Glutamatergic neuron (in vitro differentiated cells): ENCODE measurements at places on chromosomes 12 and 14. TPM values are rescaled to one million over a fixed set of nuclear protein-coding genes. Genes with fewer than 3 reads are reported as not detected.

GRCh38 chr12:123519141-123520001 is 14.1 kb downstream of the RILPL1 start:
- H3K27me3 ChIP-seq: peaks cover 1% of the 10 kb centered on the region
- no peaks in the 10 kb centered on the region for H3K4me1 ChIP-seq
- no peak overlapping the region for H3K27ac ChIP-seq
- H3K4me3 ChIP-seq: no peak overlapping the region
- DNase-seq: no peak

DNA sequence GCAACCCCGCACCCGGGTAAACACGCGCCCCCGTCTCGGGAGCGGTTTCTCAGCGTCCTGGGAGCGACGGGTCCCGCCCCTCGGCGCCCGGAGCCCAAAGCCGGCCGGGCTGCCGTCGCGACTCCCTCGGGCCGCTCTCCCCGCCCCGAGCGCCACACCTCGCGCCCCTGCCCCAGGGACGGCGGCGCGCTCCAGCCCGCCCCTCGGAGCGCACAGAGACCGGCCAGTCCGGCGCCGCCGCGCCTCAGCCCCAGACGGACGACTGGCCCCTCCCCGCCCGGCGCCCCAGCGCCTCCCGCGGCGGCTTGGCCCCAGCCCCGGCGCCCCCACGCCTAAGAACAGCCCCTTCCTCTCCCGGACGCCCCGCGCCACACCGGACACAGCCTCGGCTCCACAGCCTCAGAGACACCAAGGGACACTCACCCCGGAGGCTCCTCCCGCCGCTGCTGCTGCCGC is 411 bp downstream of the BTBD7 start:
- DNase-seq: peak; percentile 75
- H3K27ac ChIP-seq: no peak overlapping the region
- H3K4me1 ChIP-seq: peaks cover 11% of the 10 kb centered on the region
- H3K4me3 ChIP-seq: peak overlapping the region; percentile 95
- H3K27me3 ChIP-seq: peaks cover 8% of the 10 kb centered on the region

DNA sequence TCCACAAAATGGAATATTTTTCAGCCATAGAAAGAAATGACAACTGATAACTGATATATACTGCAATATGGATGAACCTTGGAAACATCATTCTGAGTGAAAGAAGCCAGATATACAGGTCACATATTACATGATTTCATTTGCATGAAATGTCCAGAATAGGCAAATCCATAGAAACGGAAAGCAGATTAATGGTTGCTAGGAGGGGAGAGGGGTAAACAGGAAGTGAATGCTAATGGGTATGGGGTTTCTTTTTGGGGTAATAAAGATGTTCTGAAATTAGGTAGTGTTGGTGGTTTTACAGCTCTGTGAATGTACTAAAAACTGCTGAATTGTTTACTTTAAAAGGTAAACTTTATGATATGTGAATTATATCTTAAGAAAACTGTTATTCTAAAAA is 6.5 kb downstream of the RAD51AP1 start:
- no peaks in the 10 kb centered on the region for H3K4me1 ChIP-seq
- H3K27me3 ChIP-seq: no peaks in the 10 kb centered on the region
- no peak for DNase-seq
- no peaks in the 10 kb centered on the region for H3K36me3 ChIP-seq
- no peak overlapping the region for H3K4me3 ChIP-seq
- no peak overlapping the region for H3K27ac ChIP-seq

DNA sequence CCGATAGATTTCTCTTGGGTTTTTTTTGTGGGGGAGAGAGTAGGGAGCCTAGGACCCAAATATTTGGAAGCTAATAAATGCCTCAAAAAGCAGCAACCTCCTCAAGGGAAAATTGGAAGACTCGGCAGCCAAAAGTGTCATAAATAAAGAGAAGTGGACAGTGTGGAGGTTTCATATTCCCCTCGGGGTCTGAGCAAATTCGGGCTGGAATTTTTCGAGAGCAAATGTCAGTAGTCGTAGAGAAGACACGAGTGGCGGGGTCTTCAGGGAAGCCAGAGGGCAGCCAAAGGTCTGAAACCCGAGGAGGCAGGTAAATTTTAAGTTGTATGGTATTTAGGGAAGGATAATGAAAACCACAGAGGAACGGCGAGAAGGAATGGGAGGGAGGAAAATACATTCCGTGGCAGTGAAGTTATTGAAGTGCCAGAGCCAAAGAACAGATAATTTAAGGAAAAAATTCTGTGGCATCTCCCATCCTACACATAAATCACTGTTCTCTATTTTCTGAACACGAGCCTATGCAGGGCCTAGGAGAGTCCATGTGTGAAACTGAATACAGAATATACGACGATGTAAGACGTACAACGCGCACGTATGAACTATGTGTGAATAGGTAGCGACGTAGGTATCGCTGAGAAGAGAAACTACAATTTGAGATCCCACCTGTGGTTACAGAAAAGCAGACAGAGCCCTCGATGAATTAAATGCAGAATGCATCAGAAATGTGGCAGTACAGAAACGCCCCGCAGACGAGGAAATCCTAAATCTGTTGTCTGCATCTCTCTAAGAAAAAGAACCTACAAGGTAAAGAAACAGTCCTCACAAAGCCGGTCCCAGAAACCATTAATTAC is 12.9 kb downstream of the BCL11B start:
- H3K27me3 ChIP-seq: no peaks in the 10 kb centered on the region
- H3K36me3 ChIP-seq: no peaks in the 10 kb centered on the region
- H3K27ac ChIP-seq: no peak overlapping the region
- H3K4me1 ChIP-seq: peaks cover 17% of the 10 kb centered on the region

DNA sequence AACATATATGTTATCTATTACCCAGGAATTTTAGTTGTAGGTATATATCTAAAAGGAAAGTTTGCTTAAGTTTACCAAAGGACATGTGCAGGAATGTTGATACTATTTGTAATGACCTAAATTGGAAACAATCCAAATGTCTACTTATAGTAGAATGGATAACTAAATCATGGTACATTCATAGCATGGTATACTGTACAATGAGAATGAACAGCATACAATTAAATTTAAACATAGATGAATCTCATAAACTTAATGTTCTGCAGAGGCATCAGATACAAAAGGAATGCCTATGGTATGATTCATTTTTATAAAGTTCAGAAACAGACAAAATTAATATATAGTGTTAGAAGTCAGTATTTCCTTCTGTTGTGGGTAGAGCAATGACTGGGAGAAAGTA is 135.4 kb downstream of the GPHN start:
- no peaks in the 10 kb centered on the region for H3K36me3 ChIP-seq
- no peak overlapping the region for H3K4me3 ChIP-seq
- no peak for DNase-seq
- no peaks in the 10 kb centered on the region for H3K27me3 ChIP-seq
- no peak overlapping the region for H3K27ac ChIP-seq

DNA sequence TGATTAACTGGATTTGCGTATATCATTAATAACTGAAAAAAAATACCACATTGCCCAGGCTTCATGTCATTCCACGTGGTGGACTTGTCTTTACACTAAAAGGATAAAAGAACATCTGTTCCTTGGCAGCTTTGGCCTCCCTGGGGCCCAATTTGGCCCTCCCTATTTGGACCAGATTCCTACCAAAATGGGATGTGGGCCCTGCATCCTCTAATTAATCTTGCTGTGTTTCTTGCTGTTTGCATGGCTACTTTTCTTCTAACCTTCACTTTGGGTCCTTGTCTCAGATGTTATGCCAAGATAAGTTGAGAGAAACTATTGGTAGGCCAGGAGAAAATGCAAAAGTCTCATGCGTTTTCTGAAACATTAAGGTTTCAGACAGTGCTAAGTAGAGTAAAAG is 57.5 kb downstream of the PTHLH start:
- peak overlapping the region; percentile 50 for H3K4me3 ChIP-seq
- peak; percentile 32 for DNase-seq
- H3K27ac ChIP-seq: peak overlapping the region; percentile 79
- H3K4me1 ChIP-seq: peaks cover 36% of the 10 kb centered on the region

DNA sequence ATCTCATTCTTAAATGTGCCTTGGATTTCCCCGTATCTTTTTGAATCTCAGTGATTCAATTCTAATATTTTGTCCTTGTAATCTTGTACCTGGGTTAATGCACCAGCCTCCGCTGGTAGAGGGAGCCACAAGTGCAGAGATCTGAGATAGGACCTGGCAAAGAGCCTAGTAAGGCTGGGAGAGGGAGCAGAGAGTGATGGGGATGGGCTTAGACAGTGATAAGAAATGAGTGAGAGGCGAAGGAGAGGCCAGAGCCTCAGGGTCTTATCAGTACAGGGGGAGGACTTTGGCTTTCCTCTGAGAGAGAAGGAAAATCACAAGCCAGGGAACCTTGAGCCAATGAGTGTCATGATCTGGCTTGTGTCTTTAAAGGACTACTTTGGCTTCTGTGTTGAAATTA is 30.5 kb upstream of the LMNTD1 start:
- no peaks in the 10 kb centered on the region for H3K4me1 ChIP-seq
- H3K4me3 ChIP-seq: no peak overlapping the region
- H3K36me3 ChIP-seq: no peaks in the 10 kb centered on the region
- no peak overlapping the region for H3K27ac ChIP-seq
- peaks cover 2% of the 10 kb centered on the region for H3K27me3 ChIP-seq
- DNase-seq: no peak

GRCh38 chr14:51201890-51202289 is 38.2 kb upstream of the TMX1 start:
- H3K36me3 ChIP-seq: no peaks in the 10 kb centered on the region
- peaks cover 29% of the 10 kb centered on the region for H3K4me1 ChIP-seq
- H3K4me3 ChIP-seq: no peak overlapping the region
- no peak overlapping the region for H3K27ac ChIP-seq
- peaks cover 4% of the 10 kb centered on the region for H3K27me3 ChIP-seq

DNA sequence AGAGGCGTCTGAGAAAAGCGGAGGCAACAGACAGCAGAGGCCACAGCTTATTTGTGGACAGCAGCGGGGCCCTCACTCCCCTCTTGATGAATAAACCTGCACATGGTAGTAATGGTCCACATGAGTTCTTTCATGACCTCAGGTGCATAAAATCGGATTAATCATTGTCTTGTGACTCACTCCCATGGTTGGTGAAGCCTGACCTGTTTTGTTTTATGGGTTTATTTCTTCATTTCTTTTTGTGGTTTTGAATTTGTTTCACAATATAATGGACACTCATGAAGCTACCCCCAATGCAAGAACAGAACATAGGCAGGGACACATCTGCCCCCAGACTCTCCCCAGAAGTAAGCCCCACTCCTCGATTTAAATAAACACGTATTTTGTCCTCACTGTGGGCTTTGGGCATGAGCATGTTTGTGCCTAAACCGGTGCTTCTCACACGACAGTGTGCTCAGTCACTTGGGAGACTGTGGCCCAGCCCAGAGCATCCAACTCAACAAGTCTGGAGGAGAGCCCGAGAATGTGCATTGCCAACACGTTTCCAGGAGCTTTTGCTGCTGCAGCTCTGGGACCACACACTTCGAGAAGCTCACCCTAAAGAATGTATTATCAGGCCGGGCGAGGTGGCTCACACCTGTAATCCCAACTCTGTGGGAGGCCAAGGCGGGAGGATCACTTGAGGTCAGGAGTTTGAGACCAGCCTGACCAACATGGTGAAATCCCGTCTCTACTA is 116.1 kb downstream of the SCARB1 start:
- no peaks in the 10 kb centered on the region for H3K36me3 ChIP-seq
- peaks cover 15% of the 10 kb centered on the region for H3K27me3 ChIP-seq
- H3K4me1 ChIP-seq: peaks cover 29% of the 10 kb centered on the region
- no peak for DNase-seq

DNA sequence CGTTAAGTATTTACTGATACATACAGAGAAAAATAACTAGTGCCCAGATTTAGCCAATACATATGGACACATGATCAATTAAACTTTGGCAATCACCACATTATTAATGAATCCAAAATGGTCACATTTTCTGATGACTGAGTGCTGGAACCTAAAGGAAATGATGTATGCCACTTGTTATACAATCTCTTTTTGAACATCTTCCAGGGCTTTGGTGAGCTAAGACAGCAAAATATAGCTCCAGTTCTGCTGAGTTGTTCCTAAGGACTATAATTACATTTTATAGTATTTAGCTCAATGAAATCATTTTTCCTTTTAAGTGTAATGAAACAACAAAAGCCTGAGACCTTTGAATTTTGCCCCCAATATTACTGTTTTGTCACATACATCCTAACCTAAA is 329.1 kb upstream of the ATP2B1 start:
- DNase-seq: no peak
- H3K27me3 ChIP-seq: peaks cover 2% of the 10 kb centered on the region
- no peak overlapping the region for H3K4me3 ChIP-seq
- peaks cover 4% of the 10 kb centered on the region for H3K36me3 ChIP-seq
- H3K27ac ChIP-seq: no peak overlapping the region

- peaks cover 78% of the 10 kb centered on the region for H3K4me1 ChIP-seq
- peaks cover 6% of the 10 kb centered on the region for H3K27me3 ChIP-seq
- peak overlapping the region; percentile 90 for H3K4me3 ChIP-seq
- H3K27ac ChIP-seq: peak overlapping the region; percentile 99
Measured at GRCh38 chr14:77040741-77041653, 12.5 kb upstream of the IRF2BPL start.

DNA sequence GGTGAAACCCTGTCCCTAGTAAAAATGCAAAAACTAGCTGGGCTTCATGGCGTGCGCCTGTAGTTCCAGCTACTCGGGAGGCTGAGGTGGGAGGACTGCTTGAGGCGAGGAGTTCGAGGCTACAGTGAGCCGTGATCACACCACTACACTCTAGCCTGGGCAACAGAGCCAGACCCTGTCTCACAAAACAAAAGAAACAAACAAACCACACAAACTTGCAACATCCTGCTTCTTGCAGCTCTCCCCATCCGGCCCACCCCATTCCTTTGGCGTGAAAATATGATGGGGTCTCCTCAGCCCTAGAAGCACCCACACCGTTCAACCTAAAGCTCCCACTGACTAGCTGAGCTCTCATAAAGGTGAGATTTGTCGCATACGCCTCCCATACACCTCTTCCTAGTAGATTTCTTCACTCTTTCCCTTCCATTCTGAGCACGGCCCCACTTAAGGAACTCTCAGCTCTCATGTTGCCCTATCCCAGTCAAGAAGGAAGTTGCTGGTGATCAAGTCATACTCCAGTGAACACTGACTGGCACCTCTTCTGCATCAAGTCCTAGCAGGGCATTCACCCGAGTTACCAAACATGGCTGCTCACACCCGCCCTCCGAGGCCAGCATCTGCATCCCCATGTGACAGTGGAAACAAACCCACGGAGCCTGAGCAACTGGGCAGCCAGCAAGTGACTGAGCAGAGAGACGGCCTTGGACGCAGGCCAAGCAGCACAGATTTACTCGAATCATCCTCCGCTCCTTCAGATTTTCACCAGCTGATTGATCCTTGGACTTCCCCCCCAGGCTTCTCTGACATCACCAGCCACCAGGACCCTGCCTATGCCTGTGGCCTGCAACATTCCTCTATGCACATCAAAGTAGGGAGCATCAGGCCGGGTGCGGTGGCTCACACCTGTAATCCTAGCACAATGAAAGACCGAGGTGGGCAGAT is 18.9 kb upstream of the CD27 start:
- no peak for DNase-seq
- peaks cover 10% of the 10 kb centered on the region for H3K4me1 ChIP-seq
- no peaks in the 10 kb centered on the region for H3K36me3 ChIP-seq
- peaks cover 3% of the 10 kb centered on the region for H3K27me3 ChIP-seq
- H3K4me3 ChIP-seq: no peak overlapping the region
- H3K27ac ChIP-seq: no peak overlapping the region

Gene KRT75
- not detected for total RNA-seq

Gene SLCO1B3
- not detected for total RNA-seq

Gene LGR5
- total RNA-seq: 3.1 TPM
